Kidney epithelial cell (primary cell): ENCODE measurements at places on chromosomes 4 and X. TPM values are rescaled to one million over a fixed set of nuclear protein-coding genes. Genes with fewer than 3 reads are reported as not detected.

Gene JAKMIP1
- total RNA-seq = not detected in 2 replicates

Gene COL25A1
- 1.9 and 4.3 TPM in 2 replicates for total RNA-seq

Gene USP17L27
- total RNA-seq = not detected in 2 replicates

Gene ODAPH
- 0.41 and 0.63 TPM in 2 replicates for total RNA-seq

Gene PABPC4L
- total RNA-seq = 0.75 and 1.1 TPM in 2 replicates

Gene RHOXF2
- not detected in 2 replicates for total RNA-seq

Gene PIR
- 1.4 and 4.9 TPM in 2 replicates for total RNA-seq

DNA sequence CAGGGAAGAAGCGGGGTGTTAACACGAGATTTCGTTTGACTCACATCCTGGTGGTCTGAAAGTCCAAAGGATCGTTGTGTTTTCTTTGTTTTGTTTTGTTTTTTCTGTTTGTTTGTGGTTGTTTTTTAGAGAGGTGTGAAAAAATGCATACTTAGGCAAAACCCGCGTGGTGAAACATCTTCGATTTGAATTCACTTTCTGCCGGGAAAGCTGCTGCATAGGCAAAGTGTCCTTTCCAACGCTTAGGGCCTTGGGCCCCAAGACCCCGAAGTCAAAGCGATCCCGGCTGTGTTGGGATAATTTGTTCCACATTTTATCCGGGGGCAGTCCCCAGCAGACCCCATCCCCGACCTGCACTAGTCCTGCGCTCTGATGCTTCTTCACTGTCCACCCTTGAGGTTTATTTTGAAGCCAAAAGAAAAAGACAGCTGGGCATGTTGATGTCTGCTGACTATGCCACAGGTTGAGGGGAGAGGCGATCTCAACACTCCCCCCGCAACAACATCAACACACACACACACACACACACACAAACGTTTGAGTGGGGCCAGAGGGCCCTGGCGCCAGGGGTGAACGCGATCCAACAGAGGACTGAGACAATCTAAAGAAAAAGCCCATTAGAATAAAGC is 2.0 kb downstream of the MSX1 start:
- DNase-seq = no peak

GRCh38 chr4:148443512-148444295 is 1.5 kb upstream of the NR3C2 start:
- no peak for DNase-seq

DNA sequence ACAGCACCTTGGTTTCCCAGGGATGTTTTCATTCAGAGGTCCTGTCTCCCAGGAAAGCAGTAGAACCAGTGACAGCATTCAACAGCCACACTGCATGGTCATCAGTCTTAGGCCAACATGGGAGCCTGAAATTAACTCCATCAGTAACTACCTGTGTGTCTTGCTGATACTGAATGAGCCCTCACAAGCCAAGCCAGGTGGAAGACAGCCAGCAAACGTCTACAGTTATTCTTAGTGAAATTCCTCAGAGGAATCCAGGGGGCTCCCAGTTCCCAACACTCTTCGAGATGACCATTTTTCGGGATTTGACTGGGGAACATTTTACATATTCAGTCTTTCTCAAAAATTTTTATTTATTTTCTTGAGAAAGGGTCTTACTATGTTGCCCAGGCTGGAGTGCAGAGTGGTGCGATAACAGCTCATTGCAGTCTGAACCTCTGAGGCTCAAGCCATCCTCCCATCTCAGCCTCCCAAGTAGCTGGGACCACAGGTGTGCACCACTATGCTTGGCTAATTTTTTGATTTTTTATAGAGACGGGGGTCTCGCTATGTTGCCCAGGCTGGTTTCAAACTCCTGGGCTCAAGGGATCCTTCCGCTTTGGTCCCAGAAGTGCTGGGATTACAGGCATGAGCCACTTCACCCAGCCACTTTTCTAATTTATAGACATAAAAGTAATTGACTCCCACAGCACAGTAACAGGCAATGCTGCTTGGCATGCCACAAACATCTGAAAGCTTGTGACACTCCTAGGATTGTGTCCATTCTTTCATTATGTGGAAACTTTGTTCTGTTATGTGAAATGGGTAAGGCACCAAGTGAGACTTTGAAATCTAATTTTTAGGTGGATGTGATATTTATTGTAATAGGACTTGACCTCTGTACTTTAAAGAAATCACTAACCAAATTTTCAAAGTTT is 116.9 kb downstream of the SOWAHB start:
- no peak for DNase-seq

GRCh38 chr4:119537586-119537985 is 91.0 kb downstream of the PDE5A start:
- DNase-seq = no peak

GRCh38 chr4:87321888-87322287 is 794 bp downstream of the HSD17B13 start:
- DNase-seq = no peak

GRCh38 chr4:139962130-139962684 is 191.8 kb downstream of the MAML3 start:
- DNase-seq = no peak

DNA sequence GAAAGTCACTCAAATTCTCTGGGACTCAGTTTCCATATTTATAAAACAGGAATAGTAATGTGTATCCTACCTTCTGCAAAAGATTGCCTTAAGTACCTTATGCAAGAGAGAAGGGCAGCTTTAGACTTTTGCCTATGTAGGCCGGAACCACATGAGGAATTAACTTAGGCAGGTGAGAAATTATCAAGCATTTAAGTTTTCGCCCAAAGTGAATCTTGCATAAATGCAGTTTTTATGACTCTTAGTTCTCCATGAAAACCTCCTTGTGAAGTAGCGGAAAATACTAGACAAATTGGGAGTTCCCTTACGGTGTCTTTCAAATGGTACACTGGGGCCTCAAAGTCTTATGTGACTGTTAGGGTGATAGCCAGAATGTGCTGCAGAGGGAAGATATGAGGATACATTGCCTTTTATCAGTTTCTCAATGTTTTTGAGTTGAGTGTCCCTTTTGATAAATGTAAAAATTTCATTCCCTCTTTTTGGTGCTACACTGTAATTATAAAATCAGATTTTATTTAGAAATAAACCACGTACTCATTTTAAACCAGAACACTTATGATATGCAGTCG is 2.6 kb downstream of the SH2D1A start:
- DNase-seq = no peak

DNA sequence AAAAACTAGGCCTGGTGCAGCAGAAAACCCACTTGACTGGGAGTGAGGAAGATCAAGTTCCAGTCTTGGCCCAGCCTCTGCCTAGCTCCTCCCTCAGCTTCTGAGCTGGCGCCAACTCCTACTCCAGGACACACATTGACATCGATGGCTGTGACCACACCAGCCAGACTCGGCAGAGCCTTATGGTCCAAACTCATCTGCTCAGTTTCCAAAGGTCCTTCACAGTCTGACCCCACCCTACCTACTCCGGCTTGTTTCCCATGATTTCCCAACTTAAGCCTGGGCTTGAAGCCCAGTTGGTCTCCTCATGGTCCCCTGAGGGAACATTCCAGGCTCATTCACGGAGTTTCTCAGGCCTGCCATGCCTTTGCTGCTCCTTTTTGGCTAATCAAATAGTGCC is 10.1 kb downstream of the ELF4 start:
- no peak for DNase-seq

GRCh38 chr4:113908829-113909228 is 70.6 kb downstream of the ARSJ start:
- no peak for DNase-seq

DNA sequence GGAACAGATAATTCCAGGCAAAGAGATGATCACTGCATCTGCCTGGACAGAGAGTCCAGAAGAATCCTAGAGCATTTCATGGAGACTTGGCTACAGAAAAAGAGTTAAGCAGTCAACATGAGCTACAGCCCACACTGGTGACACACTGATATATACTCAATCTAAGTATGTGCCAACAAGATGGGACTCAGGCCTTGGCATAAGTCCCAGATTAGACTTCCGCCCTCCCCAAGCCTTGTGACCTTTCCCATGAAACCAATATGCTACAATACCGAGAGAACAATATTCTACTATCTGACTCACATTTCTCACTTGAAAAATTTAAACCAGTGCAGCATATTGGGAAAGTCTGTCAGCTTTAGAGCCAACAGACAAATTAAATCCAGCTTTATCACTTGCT is 65.7 kb upstream of the SLITRK2 start:
- DNase-seq = no peak

DNA sequence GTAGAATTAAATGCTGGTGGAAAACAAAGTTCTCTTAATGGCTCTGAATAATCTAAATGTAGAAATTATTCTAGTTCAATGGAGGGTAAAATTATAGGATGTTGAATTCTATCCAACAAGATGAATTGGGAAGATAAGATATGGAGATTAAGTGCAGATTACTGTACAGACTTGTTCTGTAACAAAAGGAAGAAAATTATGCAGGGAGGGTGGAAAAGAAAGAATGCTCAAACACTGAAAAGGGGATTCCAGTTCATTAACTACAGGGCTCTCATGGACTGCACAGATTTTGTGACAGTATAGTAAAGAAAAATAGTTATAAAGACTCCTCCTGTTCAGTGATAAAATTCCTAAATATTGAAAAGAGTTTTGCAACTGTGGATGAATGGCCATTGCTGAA is 1794.0 kb upstream of the PCDH7 start:
- DNase-seq = no peak

DNA sequence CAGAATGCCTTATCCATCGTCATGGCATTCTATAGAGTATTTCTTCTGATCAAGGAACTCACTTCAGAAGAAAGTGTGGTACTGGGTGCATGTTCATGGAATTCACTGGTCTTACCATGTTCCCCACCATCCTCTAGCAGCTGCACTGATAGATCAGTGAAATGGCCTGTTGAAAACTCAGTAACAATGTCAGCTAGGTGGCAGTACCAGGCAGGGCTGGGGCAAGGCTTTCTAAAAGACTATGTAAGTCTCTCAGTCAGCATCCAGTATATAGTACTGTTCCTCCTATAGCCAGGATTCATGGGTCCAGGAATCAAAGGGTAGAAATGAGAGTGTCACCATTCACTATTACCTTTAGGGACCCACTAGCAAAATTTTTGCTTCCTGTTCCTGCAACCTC is 15.8 kb upstream of the LDB2 start:
- no peak for DNase-seq

GRCh38 chr4:10020871-10021652 is at the start of gene SLC2A9:
Gene SLC2A9, minus strand, starts transcription at chr4:10021497. Its CDS starts 68 bp downstream, at chr4:10021429.
- no peak for DNase-seq

- peak; percentile 38 for DNase-seq
These were observed 65.8 kb upstream of the DIPK2B start for GRCh38 chrX:45266456-45266855.

DNA sequence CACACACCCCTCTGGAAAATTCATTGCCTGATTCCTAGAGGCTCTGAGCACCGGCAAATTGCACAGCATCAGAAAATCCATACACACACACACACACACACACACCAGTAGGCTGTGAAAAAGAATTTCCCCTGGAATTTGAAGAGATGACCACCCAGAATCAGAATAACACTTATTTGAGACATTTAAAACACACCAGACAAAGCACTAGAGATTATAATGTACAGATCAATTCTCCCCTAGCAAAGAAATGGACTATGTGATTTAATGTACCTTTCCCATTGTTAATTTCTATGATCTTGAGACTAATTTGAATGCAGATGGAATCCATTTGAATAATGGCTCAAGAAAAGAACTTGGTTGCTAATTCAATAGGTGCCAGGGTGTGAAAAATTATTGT is 399.3 kb downstream of the HNRNPD start:
- DNase-seq = no peak

DNA sequence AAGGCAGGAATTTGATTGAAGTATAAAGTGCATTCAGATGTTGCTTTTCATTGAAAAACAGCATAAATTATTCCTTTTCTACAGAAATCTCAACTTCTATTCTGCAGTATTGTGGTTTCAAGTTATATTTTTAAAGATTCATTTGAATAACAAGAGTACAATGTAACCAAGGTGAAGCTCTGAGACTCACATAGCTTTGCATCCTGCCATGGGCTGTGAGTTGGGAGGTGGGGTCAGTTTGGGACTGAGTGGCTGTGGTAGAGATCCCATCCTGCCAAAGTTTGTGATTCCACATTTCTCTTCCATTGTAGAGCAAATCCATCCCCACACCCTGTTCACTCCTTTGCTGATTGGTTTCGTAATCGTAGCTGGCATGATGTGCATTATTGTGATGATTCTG is 69.2 kb downstream of the KIT start:
- DNase-seq = no peak

DNA sequence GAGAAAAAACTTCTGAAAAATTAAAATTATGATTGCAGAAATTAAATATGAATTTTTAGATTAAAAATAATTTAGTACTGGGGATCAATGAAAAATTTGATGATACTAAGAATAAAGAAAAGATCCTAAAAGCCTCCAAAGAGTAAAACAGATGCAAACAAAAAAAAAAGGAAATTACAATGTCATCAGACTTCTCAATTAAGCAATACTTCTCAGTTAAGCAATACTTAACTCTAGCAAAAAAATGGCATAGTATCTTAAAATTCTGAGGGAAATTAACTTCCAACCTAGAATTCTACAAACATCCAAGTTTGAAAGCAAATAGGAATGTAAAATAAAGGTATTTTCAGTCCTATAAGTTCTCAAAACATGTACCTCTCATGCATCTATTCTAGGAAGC is 141.2 kb upstream of the INTU start:
- DNase-seq = no peak

GRCh38 chr4:6589444-6589843 is 14.5 kb downstream of the MAN2B2 start:
- no peak for DNase-seq

- no peak for DNase-seq
These were observed at the start of gene BST1 for GRCh38 chr4:15702941-15703403. Gene BST1, plus strand, starts transcription at chr4:15703065. Its CDS starts 80 bp downstream, at chr4:15703145.

- no peak for DNase-seq
These were observed 127.4 kb upstream of the RPL34 start for GRCh38 chr4:108492816-108493595.

DNA sequence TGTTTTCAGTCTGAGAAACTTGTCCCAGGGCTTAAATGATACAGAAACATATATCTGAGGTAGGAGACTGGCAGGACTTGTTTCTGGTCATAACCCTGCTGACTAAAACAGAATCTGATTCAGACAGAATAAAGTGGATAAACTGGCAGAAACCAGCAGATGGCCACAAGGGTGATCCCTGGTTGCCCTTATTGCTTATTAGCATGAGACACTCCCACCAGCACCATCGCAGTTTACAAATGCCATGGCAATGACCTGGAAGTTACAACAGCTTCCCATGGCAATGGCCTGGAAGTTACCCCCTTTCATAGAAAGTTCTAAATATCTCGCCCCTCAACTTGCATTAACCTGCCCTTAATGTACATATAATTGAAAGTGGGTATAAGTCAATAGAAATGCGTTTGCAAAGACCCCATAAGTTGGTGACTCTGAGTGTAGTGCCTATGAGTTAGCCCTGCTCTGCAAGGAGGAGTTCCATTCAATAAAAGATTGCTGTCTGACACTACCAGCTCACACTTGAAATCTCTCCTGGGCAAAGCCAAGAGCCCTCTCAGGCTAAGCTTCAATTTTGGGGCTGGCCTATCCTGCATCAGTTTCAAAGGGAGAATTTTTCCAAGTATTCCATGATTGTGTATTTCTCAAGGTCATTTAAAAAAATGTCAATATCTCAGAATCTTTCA is 52.9 kb upstream of the PAGE5 start:
- no peak for DNase-seq

- no peak for DNase-seq
These were observed 85.7 kb downstream of the FAM53A start for GRCh38 chr4:1598206-1599025.
